ENCODE measurements at places on chromosomes 16 and 17.

- no peak for DNase-seq
Observed at GRCh38 chr17:10754109-10754508, 24.3 kb upstream of the TMEM220 start.

DNA sequence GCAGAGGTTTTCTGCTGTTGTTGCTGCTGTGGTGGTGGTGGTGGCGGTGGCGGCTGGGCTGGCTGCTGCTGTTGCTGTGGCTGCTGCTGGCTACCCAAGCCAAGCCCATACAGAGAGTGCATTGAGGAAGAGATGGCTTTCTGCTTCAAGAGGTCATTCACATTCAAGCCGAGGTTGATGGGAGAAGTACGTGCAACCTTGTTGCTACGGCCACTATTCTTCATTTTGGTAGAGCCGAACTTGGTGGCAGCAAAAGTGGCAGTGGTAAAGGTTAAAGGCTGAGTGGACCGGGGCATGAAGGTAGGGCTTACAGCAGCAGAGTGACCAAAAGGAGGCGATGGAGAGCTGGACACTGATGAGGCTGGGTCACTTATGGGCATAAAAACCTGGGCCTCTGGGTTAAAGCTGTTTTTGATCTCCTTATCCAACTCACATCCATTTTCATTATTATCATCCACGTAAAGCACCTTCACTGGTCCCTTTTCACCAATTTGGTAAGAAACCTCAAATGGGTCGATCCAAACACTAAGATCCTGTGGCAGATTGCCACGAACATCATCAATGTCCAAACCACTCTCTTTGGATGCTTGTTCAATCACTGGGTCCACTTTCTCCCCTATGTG, 2.8 kb downstream of the TOB1 start:
- no peak for DNase-seq

DNA sequence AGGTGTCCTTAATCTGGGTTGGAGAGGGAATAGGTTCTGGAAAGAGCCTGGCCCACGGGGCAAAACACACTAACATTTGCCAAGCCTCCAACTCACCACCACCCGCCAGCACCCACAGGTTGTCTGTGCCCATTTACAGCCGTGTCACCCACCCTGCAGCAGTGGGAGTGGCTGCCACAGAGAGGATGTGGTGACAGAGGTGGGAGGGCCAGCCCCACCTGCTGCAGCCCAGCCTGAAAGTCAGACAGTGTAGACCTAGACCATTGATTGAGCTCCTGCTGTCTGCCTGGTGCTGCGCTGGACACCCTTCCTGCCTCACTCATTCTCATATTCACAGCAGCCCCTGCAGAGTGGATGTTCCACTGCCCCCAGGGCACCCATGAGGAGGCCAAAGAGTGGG, 44.7 kb downstream of the IL21R start:
- DNase-seq, result no peak

GRCh38 chr17:82236142-82236971, 7.5 kb downstream of the SLC16A3 start:
- DNase-seq, result no peak

DNA sequence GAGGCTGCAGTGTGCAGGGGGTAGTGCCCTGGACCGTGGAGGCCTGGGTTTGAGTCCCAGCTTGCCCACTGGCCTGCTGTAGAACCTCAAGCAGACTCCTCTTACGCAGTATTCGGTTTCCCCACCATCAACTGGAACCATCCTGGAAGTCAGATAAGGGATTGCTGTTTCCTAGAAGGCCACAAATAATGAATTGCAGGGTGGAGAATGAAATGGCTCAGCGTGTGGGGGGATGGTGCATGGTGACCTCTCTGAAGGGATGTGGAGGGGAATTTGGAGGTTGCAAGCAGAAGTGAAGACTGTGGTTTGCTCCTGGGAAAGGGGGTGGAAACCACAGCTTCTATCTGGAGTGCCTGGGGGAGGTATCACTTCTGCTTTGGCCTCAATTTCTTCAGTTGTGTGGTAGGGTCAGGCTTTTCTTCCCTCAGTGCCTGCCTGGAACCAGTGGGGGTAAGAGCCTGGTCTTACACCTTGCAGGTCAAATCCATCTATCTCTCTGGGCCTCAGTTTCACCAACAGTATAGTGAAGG, 1.7 kb downstream of the ADGRG5 start:
- DNase-seq, result no peak

DNA sequence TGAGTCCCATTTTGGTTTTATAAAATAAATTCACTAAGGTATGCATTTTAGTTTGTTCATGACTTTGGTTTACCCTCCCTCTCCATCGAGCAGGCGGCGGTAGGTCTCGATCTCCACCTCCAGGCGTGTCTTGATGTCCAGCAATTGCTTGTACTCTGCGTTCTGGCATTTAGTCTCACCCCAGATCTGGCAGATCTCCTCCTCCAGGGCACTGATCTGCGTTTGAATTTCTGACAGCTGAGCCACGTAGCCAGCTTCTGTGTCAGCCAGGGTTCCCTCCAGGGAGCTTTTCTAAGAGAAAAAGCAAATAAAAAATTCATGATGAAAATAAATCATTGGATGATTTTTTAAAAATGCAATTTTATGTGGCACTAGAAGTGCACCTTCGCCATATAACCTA, 4.2 kb downstream of the KRT24 start:
- DNase-seq, result no peak

- no peak for DNase-seq
Observed at GRCh38 chr16:87330646-87331045, 13.5 kb upstream of the C16orf95 start.
